CD4-positive, alpha-beta memory T cell (primary cell): ENCODE measurements at places on chromosomes 3 and 15.

GRCh38 chr3:41180396-41180795 lies 18.9 kb upstream of the CTNNB1 start:
- no peak for DNase-seq

- no peak for DNase-seq
Observed at GRCh38 chr15:62299541-62299940, 134.5 kb upstream of the C2CD4B start.

GRCh38 chr15:62771234-62771633 lies 271.3 kb upstream of the TPM1 start:
- DNase-seq: no peak

DNA sequence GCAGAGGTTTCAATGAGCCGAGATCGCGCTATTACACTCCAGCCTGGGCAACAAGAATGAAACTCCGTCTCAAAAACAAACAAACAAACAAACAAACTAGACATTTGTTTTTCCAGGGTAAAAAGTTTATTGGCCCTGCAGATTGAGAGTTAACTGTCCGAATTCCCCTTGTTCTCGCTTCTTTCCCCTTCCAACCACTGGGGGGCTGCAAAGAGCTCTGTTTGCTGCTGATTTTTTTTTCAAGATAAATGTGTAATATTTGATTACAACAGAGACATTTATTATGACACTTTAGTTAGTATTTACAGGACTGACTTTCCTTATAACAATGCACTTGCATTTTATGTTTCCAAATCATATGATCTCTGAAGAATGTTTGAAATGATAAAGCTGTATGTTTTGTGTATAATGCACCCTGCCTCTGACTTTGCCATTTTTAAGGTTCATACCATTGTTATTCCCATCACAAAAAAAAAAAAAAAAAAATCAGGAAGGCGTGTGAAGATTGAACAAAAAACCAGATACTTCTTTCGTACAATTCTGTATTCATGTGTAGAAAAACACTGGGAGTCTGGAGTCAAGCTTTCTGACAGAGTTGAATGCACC lies 2.8 kb downstream of the CLSTN2 start:
- no peak for DNase-seq

DNA sequence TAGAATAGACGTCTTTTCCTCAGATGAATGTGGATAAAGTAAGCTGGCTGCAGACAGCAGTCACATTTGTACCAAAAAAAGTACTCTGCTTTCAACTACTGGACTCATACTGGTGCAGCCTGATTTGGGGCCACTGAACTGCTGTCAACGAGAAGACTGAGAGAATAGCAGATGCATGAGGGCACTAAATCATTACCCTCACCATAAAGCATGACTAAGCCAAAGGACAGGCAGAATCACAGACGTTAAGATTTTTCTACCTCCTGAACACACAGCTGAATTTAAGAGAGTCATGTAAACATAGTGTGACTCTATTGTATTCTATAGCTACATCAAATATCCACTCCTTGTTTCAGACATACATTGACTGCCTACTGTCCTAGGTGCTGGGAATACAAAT lies 67.8 kb upstream of the CDAN1 start:
- no peak for DNase-seq

GRCh38 chr3:64070704-64071103 lies 47.4 kb upstream of the PSMD6 start:
- DNase-seq: no peak

- no peak for DNase-seq
Observed at GRCh38 chr3:151387842-151388241, 3.3 kb upstream of the P2RY12 start.

- DNase-seq: no peak
Observed at GRCh38 chr3:142459096-142459495, 11.3 kb upstream of the XRN1 start.

GRCh38 chr3:25849091-25849490 lies 59.2 kb downstream of the OXSM start:
- no peak for DNase-seq

GRCh38 chr15:48371550-48371949 lies 40.3 kb downstream of the DUT start:
- DNase-seq: no peak

GRCh38 chr15:39979606-39980005 lies 45.7 kb downstream of the EIF2AK4 start:
- DNase-seq: no peak

- no peak for DNase-seq
Observed at GRCh38 chr15:101028321-101028720, 109.2 kb downstream of the LRRK1 start.

GRCh38 chr3:73351423-73352071 lies 273.2 kb downstream of the PDZRN3 start:
- DNase-seq: no peak

- no peak for DNase-seq
Observed at GRCh38 chr3:196016485-196016884, 65.4 kb downstream of the TFRC start.

GRCh38 chr3:172592898-172593669 lies 69.9 kb upstream of the TNFSF10 start:
- no peak for DNase-seq

- DNase-seq: no peak
Observed at GRCh38 chr3:100982710-100983109, 10.5 kb downstream of the ABI3BP start.

GRCh38 chr3:146783446-146783845 lies 178.3 kb upstream of the PLSCR5 start:
- no peak for DNase-seq

- DNase-seq: no peak
Observed at GRCh38 chr3:169458752-169459151, 204.8 kb downstream of the MECOM start.

GRCh38 chr15:27408428-27408827 lies 437.4 kb downstream of the GABRG3 start:
- no peak for DNase-seq

- DNase-seq: no peak
Observed at GRCh38 chr3:112132554-112132953, 494 bp downstream of the GCSAM start.

GRCh38 chr3:193236599-193236998 lies 4.4 kb upstream of the PLAAT1 start:
- no peak for DNase-seq

GRCh38 chr3:44525060-44525459 lies 29.9 kb upstream of the ZKSCAN7 start:
- DNase-seq: no peak
